Inflammatory macrophage (primary cell): ENCODE measurements at places on chromosomes 1 and 21.
A peak's percentile ranks its signal among the peaks of the same experiment; 100 is the strongest.

DNA sequence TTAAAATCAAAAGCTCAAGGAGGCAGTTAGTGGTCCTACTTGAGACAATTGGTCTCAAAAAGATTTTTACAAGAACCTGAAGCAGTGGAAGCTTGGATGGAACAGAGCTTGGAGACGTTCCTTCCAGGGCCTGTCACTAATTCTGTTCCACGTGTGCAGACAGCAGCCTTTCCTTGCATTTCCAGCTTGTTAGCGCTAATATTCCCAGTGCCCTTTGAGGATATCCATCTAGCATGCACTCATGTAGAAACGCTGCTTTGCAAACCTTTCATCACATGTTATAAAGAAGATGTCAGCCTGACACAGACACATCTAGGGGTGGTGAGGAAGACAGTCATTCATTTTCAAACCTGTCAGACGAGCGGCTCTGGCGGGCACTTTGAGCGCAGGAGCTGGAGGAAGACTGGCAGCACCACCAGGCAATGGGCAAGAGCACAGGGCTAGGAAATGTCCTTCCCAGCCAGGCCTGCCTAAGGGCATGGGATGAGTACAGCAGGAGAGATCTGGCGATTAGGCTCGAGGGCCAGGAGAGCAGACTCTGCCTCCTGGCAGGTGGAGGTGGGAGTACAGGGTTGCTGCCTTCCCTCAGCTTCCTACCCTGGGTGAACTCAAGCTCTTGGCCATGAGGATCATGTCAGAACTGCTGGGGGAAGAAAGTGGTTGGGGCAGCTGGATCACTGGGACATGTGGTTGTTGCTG is 55.5 kb downstream of the CASQ2 start:
- DNase-seq, result no peak

DNA sequence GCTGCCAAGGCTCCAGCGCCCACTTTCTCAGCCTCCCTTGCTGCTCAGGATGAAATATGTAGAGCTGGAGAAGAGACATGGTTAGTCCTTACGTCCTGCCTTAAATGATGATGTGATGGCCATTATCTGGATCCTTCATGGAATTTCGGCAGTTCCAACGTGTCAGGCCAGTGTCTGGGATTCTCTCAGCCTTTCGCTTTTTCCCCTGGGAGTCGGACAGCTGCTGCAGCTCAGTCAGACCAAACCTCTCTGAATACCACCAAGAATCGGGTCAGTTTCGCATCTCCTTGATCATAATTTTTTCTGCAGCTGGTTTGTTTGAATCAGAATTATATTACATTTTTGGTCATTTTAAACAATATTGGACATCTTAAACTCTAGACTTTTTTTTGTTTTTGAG is 22.3 kb upstream of the KLHDC8A start:
- DNase-seq, result no peak

GRCh38 chr1:72846476-72847278 is 564.3 kb upstream of the NEGR1 start:
- no peak for DNase-seq

DNA sequence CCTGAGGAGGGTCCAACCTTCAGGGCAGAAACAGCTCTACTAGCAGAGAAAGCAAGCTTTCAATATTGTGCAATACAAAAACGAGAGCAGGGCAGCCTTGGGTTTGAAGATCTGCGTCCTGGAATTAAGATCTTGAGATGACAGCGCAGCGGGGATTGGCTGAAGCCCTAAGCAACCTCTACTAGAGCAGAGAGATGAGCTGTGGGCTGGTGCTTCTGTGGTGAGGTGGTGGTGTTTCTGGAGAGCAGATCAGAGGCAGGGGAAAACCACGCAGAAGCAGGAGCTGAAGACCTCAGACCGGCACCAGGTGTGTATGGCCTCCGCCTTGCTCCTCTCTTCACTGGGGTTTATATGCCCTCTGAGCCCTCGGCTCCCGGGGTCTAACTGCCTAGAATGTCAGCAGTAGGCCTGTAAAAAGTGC is 12.5 kb downstream of the TRAF3IP3 start:
- DNase-seq, result no peak

DNA sequence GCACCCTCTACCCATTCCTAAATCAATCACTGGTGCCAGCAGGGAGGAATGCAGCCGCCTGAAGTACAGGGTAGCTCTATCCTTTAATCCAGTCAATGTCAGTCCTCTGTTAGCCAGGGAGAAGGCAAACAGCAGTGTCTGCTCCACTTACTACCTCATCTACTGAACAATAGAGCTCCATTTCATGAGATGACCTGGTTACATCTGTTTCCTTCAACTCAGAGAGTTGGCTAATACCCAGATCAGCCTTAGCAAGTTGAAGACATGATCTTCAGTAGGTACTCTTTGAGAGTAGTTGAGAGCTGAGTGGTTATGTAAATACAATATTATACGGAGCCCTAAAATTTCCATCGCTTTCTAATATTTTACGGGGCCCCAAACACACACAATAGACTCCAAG is 46.1 kb upstream of the CD34 start:
- DNase-seq, result no peak

GRCh38 chr21:30194701-30195299 is 21.1 kb downstream of the CLDN8 start:
- DNase-seq, result peak; percentile 34

GRCh38 chr1:110538075-110538474 is 19.1 kb upstream of the KCNA10 start:
- DNase-seq, result no peak

GRCh38 chr21:44337941-44338895 is 972 bp downstream of the CFAP410 start:
- no peak for DNase-seq

DNA sequence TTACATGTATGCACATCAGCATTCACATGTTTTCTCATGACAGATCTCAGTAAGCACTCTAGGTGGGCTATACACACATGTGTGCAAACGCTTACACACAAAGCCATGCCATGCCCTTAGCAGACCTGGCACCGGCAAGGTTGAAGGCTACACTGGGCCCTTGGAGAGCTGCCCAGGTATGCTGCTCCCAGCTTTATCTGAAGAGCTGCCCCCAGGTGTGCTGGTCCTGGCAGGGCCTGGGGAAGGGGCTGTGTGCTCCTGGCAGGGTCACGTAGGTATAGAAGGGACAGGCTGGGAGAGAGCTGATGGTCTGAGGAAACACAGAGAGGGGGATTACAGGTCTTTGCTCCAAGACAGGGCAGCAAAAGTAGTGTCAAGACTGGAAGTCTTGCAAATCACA is 146.7 kb upstream of the VANGL1 start:
- no peak for DNase-seq

- DNase-seq, result no peak
These were observed 54.5 kb upstream of the PPM1J start for GRCh38 chr1:112769611-112770010.

GRCh38 chr1:59678493-59679228 is 136.1 kb upstream of the HOOK1 start:
- DNase-seq, result peak; percentile 66
